Hepatocyte (in vitro differentiated cells): ENCODE measurements at places on chromosomes 7 and 10.

GRCh38 chr10:110600487-110601101 lies 33.1 kb downstream of the SMC3 start:
- peak; percentile 69 for DNase-seq

- DNase-seq: peak; percentile 37
Observed at GRCh38 chr7:122219253-122219865, 75.3 kb upstream of the AASS start.

- DNase-seq: peak; percentile 28
Observed at GRCh38 chr10:6701289-6701688, 121.2 kb upstream of the PRKCQ start.

DNA sequence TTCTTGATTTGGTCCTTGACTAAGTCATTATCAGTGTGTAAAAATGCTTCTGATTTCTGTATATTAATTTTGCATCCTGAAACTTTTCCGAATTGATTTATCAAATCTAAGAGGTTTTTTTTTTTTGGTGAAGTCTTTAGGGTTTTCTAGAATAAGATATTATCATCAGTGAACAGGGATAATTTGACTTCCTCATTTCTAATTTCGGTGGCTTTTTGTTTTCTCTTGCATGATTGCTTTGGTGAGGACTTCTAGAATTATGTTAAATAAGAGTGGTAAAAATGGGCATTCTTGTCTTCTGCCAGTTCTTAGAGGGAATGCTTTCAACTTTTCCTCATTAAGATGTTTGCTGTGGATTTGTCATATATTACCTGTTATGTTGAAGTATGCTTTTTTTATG lies 170.5 kb downstream of the CCDC7 start:
- DNase-seq: no peak

- DNase-seq: no peak
Observed at GRCh38 chr10:33240258-33240657, 94.2 kb downstream of the NRP1 start.

GRCh38 chr7:139772873-139773272 lies 4.9 kb downstream of the HIPK2 start:
- DNase-seq: no peak

GRCh38 chr7:55066938-55067337 lies 48.1 kb downstream of the EGFR start:
- no peak for DNase-seq

GRCh38 chr7:2148814-2149213 lies 83.9 kb downstream of the MAD1L1 start:
- no peak for DNase-seq

DNA sequence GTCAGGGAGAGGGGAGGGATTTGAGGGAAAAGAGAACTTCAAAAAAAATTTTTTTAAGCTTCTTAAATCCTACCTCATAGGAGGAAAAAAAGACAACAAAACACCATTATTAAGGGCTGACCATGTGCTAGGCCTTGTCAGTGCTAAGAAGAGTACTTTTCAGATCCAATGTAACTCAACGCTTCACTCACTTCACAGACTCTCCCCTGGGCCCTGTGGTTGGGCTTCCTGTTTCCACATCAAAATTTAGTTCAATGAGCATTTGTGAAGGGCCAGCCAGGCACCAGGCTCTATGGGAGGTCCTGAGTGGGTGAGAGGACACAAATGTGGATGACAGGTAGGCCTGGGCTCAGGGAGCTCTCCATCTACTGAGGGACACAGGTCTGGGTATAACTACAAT lies 249.8 kb downstream of the PTEN start:
- no peak for DNase-seq

GRCh38 chr10:23968301-23968700 lies 240.6 kb upstream of the KIAA1217 start:
- DNase-seq: no peak

- DNase-seq: no peak
Observed at GRCh38 chr10:15197276-15197675, 28.8 kb upstream of the NMT2 start.

- DNase-seq: no peak
Observed at GRCh38 chr7:14938181-14938580, 35.6 kb upstream of the DGKB start.

- DNase-seq: no peak
Observed at GRCh38 chr7:112081778-112082177, 124.4 kb downstream of the DOCK4 start.

DNA sequence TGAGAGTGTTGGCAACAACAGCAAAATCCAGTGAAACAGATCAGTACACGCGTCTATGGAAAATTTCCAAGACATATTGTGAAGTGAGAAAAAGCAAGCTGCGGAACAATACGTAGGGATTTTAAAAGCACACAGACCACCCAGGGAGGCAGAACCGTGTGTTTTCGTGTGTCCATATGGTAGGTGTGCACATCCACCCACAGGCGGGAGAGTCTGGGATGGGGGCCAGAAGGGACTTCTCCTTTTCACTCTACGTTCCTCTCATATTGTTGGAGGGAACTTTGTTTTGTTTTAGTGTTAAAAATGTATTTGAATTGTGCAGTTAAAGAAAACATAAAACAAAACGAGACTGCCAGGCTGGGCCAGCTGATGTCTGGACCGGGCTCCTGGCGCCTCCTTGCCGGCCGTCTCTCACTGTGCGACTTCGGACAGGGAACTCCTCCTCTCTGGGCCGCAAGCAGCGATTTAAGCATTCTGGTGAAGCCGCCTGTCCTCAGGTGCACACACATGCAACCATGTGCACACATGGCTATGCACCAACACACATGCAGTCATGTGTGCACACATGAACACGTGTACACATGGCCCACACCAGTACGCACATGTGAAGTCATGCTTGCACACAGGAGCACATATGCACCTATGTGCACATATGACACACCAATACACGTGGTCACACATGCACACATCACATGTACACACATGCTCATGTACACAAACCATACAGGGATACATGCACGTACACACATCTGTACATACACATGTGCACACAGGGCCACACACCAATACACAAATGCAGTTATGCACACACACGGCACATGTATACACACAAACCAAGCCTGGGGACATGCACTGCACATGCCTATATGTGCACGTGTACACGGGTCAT lies 141.1 kb downstream of the ELFN1 start:
- DNase-seq: peak; percentile 59

DNA sequence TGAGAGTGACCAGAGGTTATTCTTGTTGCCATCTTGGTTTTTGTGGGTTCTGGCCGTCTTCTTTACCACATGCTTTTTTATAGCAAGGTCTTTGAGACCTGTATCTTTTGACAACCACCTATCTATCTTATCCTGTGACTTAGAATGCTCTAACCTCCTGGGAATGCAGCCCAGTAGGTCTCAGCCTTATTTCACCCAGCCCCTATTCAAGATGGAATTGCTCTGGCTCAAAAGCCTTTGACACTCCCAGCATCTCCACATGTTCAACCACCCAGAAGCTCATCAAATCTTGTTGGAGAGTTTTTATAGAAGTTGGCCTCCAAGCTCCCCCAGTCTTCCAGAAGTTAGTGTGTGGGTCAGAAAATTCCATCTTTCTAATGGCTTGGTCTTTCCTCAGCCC lies 464.3 kb upstream of the NRP1 start:
- DNase-seq: no peak

GRCh38 chr10:26361971-26362370 lies 76.2 kb upstream of the APBB1IP start:
- DNase-seq: no peak

DNA sequence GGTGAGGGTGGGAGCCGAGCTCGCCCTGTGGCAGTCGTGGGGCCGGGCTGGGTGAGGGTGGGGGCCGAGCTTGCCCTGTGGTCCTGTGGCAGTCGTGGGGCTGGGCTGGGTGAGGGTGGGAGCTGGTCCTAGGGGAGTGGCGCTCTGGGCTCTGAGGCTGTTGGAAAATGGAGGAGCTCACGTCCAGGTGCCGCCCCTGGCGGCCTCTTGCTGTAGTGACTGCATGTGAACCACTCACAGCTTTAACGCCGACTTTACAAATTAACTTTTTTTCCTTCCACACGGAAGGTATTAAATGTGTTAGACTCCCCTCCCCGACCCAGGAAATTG lies 312.6 kb downstream of the WDR37 start:
- peak; percentile 77 for DNase-seq

GRCh38 chr10:3068968-3069737 lies 1.8 kb downstream of the PFKP start:
- DNase-seq: peak; percentile 33

- DNase-seq: no peak
Observed at GRCh38 chr10:59245686-59246085, 69.2 kb downstream of the PHYHIPL start.

GRCh38 chr10:118850418-118851061 lies 95.8 kb upstream of the CACUL1 start:
- peak; percentile 72 for DNase-seq

GRCh38 chr7:77550586-77550985 lies 13.5 kb downstream of the PTPN12 start:
- no peak for DNase-seq

- DNase-seq: peak; percentile 16
Observed at GRCh38 chr7:97126483-97127171, 9.1 kb downstream of the SDHAF3 start.

DNA sequence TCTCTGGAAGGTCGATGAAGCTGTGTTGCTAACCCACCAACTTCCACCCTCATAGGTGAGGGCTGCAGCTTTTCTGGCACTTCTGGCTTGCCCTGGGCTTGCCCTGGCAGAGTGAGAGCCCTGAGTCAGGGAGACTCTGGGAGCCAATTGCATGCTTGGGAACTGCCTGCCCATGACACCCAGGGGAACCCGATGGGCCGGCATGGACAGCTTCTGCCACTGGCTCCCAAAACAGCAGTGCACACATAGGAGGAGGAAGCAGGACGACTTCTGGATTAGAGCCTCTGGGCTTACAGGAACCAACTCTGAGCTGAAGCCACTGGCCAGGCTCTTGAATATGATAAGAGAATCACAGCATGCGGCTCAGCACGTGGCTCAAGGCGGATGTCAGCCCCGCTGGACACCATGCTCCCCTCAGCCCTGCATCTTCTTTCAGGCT lies 135.2 kb upstream of the UNC5B start:
- no peak for DNase-seq

DNA sequence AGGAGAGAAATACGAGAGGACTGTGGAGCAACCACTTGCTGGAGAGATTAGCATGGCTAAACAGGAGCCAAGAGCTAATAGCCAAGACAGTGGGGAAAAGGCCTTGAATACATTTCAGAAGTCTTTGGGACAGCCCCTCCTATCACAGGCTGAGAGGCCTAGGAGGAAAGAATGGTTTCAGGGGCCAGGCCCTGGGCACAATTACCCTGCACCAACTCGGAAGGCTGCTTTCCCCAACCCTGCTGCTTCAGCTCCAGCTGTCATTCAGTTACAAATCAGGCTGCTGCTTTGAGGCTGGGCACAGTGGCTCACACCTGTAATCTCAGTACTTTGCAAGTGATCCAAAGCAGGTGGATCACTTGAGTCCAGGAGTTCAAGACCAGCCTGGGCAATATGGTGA lies 32.0 kb upstream of the SLC35G1 start:
- DNase-seq: no peak

GRCh38 chr10:4301291-4302045 lies 516.5 kb upstream of the KLF6 start:
- no peak for DNase-seq

- peak; percentile 68 for DNase-seq
Observed at GRCh38 chr10:21292763-21293517, 232.5 kb downstream of the SKIDA1 start.

GRCh38 chr7:115216652-115217051 lies 294.8 kb downstream of the MDFIC start:
- DNase-seq: no peak

DNA sequence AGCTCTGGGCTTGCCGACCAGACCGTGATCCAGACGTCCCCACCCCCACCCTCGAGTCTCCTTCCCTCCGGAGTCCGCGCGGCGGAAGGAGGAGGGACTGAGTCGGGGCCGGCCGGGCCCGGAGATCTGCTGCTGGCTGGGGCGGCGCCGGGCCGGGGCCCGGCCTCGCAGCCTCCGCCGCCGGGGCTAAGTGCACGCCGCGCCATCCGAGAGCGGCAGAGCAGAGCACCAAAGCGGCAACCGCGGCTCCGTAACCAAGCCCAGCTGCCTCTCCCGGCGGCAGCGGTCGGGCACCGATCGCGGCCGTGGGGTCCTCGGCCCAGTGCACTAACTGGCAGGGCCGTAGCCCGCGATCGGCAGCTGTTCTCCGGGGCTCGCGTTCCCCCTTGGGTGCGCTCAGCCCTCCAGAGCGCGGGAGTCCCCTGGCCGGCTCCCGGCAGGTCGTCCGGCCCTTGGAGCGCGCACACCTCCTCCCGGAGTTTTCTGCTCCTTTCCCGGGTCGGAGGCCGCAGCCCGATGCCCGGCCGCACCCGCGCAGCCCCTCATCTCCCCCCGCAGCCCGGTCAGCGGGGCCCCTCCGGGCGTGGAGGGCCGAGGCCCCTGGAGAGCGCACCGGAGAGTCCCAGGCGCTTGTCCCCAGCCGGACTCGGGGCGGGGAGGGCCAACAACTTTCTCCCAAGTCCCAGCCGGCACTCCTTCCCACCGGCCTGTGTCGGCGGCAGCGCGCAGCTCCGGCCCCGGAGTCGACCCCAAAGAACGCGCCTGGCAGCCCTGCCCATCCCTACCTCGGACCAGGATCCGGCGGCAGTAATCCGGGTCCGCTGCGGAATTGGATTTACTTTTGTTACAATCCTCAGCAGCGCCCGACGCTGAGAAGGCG lies 799 bp downstream of the VAX1 start:
- peak; percentile 63 for DNase-seq

DNA sequence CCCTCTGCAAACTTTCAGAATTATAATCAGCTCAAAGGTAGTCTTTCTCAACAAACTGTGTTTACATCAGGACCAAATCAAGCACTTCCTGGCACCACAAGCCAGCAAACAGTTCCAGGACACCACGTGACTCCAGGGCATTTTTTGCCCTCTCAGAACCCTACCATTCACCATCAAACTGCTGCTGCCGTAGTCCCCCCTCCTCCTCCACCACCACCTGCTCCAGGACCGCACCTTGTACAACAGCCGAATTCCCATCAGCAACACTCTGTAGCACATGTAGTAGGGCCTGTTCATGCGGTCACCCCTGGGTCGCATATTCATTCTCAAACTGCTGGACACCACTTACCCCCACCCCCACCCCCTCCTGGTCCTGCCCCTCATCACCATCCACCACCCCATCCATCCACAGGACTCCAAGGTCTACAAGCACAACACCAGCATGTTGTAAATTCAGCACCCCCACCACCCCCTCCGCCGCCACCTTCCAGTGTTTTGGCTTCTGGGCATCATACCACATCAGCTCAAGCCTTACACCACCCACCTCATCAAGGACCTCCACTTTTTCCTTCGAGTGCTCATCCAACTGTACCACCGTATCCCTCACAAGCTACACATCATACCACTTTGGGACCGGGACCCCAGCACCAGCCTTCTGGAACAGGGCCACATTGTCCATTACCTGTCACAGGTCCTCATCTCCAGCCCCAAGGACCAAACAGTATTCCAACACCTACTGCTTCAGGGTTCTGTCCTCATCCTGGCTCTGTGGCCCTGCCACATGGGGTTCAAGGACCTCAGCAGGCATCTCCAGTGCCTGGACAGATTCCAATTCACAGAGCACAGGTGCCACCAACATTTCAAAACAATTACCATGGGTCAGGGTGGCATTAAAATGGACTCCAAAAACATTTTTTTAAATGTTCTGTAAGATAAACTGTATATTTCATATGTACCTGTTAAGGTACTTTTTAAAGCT lies 98.7 kb downstream of the KMT2E start:
- DNase-seq: peak; percentile 16
